Pancreas (tissue), 10 donors: ENCODE measurements at places on chromosomes 12 and 14.

GRCh38 chr12:130764475-130765185 is 48.5 kb upstream of the RIMBP2 start:
- DNase-seq = no peak

- DNase-seq = no peak
Measured at GRCh38 chr12:53391724-53392123, 11.7 kb downstream of the SP1 start.

GRCh38 chr12:85836197-85837090 is at the start of gene RASSF9:
Gene RASSF9 (minus strand): TSS chr12:85836409. CDS start chr12:85836201, 208 bp downstream.
- DNase-seq = peak; percentile 65

DNA sequence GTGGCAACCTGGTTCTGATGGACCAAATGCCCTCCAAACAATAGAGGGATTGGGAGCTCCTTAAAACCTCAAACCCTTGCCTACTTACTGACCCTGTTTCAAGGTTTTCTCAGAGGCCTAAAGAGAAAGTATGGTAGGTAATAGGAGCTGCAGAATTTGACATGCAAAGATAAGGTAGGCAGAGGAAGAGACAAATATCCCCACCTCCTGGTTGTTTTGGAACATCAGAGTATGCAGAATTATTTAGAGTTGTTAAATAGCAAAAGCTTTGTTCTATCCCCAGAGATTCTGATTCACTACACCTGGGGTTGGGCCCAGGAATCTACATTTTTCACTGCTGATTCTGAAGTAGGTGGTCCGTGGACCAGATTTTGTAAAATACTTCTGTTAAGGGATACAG is 421.2 kb downstream of the SOX5 start:
- no peak for DNase-seq

DNA sequence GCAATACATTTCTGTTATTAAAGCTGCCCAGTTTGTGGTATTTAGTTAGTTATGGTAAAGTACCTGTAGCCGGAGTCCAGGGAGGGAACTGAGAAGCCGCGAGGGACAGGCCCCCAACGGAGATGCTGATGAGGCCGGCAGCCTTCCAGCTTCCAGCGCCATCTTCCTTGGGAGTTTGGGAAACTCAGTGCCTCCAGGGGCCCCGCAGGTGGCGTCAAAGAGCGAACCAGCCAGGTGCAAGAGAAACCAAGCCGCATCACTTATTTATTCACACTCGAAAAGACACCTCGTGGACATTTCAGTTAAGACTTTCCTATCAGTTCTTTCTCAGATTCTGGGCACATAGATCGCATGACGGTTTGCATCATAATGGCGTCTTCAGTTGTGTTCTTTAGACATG is 216.6 kb downstream of the GLT1D1 start:
- no peak for DNase-seq

DNA sequence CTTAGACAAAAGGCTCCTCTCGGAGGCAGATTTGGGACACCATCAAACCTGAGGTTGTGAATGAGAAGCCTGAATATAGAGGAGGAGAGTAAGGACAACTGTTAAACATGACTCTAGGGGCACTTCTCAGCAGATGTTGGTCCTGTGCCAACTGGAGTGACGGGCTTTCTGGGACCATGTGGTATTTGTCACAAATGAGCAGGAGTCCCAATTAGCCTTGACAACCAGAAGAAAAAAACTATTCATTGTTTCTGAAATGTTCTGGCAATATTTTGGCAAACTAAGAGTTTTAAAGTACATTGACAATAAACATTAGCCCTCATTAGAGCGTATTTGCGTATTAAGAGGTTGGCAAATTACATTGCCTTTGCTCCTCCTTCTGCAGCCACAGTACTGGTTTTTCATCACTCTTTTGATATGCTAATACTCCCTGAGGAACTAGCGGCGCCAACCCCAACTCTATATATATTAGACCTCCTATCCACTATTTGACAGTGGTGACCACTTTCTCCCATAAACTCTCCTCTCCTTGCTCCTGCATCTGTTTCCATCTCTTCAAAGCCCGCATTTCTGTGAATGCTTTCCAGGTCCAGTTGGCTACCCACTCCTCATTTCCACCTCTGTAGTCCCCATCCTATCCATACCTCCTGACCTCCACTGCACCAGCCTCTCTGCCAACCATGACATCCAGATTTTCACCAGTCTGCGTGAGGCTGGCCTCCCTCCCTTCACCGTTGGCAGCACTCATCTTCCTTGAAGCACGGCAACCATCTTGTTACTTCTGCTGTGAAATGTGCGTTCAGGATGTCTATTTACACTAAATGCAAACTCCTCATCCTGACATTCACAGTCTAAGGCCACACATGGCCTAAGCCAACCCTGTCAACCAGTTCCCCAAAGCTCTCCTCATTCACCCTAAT is 100.7 kb downstream of the ZFC3H1 start:
- DNase-seq = no peak

- DNase-seq = no peak
Measured at GRCh38 chr14:63088865-63089264, 43.6 kb upstream of the KCNH5 start.

DNA sequence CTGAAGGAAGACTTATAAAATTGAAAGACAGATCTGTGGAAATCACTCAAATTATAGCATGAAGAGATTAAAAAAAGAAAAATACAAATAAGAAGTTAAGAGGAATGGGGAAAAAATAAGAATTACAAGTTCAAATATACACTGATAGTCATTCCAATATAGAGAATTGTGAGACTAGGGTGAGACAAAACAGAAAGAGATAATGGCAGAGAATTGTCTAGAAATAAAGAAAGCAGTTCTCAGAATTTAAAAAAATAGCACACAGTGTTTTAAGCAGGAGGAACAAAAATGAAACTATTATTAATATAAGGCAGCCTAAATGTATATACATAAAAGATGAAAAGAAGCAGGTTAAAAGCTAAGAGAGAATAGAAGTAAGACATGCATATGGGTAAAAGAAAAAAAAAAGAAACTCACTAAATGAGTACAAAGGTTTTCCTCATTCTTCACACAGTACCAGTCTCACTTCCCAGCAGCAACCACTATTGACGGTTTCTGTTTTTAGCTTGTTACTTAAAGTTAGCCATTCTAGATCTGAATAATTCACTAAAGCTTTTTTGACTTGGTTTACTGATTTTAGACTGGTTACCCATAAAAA is 31.1 kb downstream of the SLC38A4 start:
- no peak for DNase-seq

GRCh38 chr12:96437171-96437445 is 36.9 kb upstream of the CDK17 start:
- DNase-seq = no peak

- DNase-seq = peak; percentile 9
Measured at GRCh38 chr14:38016497-38016896, 191.2 kb upstream of the SSTR1 start.

DNA sequence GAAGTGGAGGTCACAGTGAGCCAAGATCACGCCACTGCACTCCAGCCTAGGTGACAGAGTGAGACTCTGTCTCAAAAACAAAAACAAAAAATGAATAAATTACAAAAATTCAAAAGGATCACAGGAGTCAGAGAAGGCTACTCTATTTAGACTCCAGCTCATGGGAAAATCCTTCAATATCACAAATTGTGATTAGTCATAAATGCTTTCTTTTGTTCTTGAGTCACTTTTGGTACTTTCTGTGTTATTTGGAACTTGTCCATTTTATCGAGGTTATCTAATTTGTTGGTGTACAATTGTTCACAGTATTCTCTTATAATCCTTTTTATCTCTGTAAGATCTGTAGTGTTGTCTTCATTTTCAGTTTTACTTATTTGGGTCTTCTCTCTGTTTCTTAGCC is 18.9 kb downstream of the ALDH2 start:
- no peak for DNase-seq

DNA sequence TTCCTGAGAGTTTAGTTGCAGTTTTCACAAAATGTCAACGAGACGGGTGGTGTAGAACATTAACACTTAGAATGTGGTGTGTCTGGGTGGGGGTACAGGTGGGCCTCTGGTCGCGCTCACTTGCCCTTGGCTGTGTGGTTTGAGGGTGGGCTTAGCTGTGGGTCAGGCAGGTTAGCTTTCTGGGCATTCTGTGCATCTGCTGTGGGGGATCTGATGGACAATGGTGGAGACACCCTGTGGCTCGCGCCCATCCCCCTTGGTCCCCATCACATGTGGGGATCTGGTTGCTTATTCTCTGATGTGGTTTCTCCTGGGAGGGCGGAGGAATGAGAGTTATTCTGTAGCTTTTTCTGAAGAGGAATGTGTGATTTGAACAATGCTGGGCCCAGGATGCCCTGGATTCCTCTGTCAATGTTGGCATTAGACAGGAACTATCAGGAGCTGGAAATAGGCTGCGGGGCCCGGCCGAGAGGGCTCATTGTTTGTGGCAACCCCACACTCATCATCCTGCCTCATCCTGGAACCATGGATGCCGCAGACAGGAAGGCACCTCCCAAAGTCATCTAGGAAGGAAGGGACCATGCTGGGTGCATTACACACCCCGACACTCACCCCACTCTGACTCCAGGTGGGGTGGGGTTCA is 101.6 kb downstream of the TSPAN9 start:
- DNase-seq = no peak

- no peak for DNase-seq
Measured at GRCh38 chr12:107138990-107139389, 45.6 kb upstream of the CRY1 start.

DNA sequence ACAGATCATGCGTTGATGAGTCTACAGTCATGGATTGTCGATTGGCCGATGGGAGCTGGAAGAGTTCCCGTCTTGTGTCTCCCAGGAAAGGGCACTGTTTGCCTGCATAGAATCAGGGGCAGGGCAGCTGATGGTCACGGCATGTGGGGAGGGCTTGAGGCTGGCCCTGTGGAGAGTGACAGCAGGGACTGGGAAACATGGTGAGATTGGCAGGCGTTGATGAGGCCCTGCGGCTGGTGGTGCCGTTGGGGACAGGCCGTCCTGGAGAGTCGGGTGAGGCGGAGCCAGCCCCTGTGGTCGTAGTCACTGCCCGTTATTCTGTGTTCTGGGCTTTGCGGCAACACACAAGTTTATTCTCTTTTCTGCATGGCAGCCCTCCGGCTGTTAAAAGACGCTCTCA is 52.9 kb downstream of the TECPR2 start:
- no peak for DNase-seq

- DNase-seq = no peak
Measured at GRCh38 chr12:131528667-131529066, 182.2 kb upstream of the SFSWAP start.

GRCh38 chr14:85527006-85527405 is 2.9 kb upstream of the FLRT2 start:
- DNase-seq = no peak

DNA sequence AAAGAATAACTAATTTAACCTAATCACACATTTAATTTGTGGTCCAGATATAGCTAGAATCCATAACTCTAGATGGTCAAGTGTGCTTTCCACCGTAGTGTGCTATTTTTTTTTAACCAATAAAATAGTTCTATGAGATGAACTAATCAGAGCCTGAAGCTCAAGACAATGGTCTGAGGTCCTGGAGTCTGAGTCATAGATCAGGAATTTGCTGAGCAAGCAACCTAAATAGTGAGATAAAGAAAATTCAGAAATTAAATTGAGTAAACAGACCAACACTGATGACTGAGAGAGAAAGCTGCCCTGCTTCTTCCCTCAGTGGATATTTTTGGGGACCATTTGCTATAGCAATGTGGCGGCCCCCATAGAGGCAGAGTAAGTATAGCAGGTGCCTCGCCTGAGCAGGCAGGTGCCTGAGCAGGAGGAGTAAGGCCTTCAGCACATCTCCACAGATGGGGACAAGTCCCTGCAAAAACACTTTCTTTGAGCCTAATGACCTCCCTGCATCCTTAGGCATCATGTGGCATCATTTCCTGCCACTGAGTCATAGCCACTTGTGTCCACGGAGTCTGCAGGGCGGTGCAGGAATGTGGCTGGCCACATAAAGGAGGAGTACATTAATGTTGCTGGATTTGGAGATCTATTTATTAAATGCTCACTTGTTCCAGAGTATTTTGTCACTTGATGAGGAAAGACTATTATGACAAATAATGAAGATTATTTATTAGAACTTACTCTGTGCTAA is 13.9 kb upstream of the CLEC4E start:
- no peak for DNase-seq

- DNase-seq = no peak
Measured at GRCh38 chr12:9391815-9392214, 183.6 kb upstream of the PZP start.

DNA sequence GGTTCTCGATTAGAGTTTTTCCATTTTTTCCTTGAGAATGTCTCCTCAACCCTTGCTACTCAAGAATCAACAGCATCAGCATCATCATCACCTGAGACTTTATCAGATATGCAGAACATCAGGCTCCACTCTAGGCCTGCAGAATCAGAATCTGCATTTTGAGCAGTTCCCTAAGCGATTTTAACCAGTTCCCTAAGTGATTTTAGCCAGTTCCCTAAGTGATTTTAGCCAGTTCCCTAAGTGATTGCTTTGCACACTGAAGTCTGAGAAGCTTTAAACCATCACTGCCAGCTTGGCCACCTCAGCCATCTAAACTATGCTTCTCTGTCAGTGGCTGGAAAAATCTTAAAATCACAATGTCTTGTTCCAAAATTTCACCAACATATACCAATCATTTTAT is 29.4 kb upstream of the SLC38A1 start:
- DNase-seq = no peak

DNA sequence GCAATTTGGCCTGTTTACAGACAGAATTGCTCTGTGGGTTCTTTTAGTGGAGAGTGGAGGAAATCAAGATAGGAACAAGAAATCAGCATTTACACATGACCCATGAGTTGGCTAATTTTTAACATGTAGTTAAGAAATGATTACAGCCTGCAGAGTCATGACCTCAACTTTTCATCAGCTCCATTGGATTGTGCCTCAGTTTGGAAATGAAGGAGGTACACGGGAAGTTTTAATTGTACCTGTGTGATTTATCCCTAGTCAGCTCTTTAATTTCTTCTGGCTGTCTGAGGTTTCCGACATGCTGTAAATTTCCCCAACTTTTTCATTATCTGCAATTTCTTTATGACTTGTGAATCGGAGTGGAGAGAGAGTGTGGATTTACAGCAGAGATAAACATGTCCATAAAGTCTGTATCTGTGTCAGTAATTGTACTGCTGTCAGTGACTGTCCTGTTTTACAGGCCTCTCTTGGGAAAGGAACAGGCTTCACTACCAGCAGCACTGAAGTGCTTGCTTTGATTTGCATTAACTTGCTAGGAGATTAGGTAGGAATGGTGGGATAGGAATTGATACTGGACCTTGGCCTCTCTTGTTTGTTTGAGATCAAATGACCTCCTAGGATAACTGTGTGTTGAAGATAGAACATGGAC is 49.2 kb downstream of the LIN52 start:
- DNase-seq = no peak

DNA sequence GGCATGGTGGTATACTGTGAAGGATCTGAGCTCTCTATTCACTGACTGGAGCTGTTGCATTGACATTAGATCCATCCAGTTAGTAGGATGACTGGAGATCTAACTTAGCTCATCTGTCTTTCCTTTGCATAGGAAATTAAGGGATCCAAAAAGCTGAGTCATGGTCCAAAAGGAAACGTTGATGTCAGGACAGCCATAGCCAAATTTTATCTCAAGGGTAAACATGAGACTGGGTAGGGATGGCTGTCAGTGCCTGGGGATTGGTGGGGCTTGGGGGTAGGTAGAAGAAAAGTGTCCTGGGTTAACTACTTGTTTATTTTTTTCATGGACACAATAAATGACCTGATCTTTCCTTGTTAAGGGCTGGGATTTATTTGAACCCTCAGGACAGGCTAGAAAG is 4.6 kb downstream of the FAM177A1 start:
- DNase-seq = no peak

GRCh38 chr12:11723993-11724392 is 74.5 kb downstream of the ETV6 start:
- no peak for DNase-seq
